ENCODE measurements at places on chromosomes 2 and 18. TPM values are rescaled to one million over a fixed set of nuclear protein-coding genes. Genes with fewer than 3 reads are reported as not detected.

PFN4 gene
- total RNA-seq = 5.7 TPM

MATN3 gene
- 29.6 TPM for total RNA-seq

ROCK2 gene
- 61.4 TPM for total RNA-seq

MEP1B gene
- total RNA-seq = not detected

CIB4 gene
- total RNA-seq = not detected

PROKR1 gene
- not detected for total RNA-seq

RIT2 gene
- not detected for total RNA-seq

FBXO15 gene
- total RNA-seq = 4.4 TPM

THAP4 gene
- 61.2 TPM for total RNA-seq

SCN3A gene
- total RNA-seq = 2.2 TPM

GPC1 gene
- total RNA-seq = 153 TPM

TCF23 gene
- not detected for total RNA-seq

- no peaks in the 10 kb centered on the region for H3K4me1 ChIP-seq
- no peak overlapping the region for H3K27ac ChIP-seq
- H3K4me3 ChIP-seq = no peak overlapping the region
- DNase-seq = no peak
These were observed 1794.1 kb upstream of the LRRTM1 start for GRCh38 chr2:82098617-82099016.

- H3K4me1 ChIP-seq = no peaks in the 10 kb centered on the region
- H3K36me3 ChIP-seq = no peaks in the 10 kb centered on the region
- no peaks in the 10 kb centered on the region for H3K27me3 ChIP-seq
- no peak for DNase-seq
- H3K4me3 ChIP-seq = no peak overlapping the region
These were observed 1065.8 kb upstream of the SLC39A10 start for GRCh38 chr2:194591192-194591591.

- no peak overlapping the region for H3K27ac ChIP-seq
- no peaks in the 10 kb centered on the region for H3K36me3 ChIP-seq
- DNase-seq = no peak
- peaks cover 18% of the 10 kb centered on the region for H3K4me1 ChIP-seq
- no peak overlapping the region for H3K4me3 ChIP-seq
These were observed 217.7 kb downstream of the TNS1 start for GRCh38 chr2:217784996-217785543.

DNA sequence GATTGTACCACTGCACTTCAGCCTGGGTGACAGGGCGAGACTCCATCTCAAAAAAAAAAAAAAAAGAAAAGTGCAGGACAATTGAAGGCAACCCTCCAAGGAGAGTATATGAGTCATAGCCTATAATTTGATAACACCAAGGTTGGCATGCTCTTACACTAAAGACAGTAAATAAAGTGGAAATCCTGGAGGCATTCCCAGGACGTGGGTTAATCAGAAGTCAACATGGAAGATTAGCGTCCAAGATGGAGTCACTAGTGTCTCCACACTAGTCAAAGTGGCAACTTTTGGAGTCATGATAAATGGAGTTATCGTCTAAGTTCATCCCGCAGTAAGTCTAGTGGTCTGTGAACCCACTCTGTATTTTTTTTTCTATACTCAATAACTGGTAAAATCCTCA, 21.2 kb upstream of the UGGT1 start:
- no peak overlapping the region for H3K4me3 ChIP-seq
- no peaks in the 10 kb centered on the region for H3K36me3 ChIP-seq
- no peaks in the 10 kb centered on the region for H3K27me3 ChIP-seq
- no peak overlapping the region for H3K27ac ChIP-seq
- H3K4me1 ChIP-seq = no peaks in the 10 kb centered on the region

DNA sequence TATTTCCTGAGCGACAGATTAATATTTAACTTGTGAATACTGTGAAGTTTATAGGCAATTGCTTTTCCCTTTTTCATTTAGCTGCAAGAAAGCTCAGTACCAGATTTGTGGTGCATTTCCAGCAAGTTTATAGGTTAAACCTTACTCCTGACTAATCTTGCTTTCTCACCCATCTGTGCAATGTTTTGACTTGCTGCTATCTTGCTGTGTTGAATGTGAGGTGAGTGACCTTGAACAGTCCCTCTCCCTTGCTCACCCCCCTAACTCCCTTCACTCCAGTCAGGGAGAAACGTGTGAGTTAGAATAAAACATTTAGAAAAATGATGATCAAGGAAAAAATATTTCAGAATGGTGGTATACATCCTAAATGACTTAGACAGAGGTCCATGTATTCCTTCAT, 39.8 kb upstream of the PARD3B start:
- DNase-seq = no peak
- H3K27ac ChIP-seq = no peak overlapping the region
- H3K36me3 ChIP-seq = no peaks in the 10 kb centered on the region
- no peaks in the 10 kb centered on the region for H3K4me1 ChIP-seq
- no peak overlapping the region for H3K4me3 ChIP-seq

- DNase-seq = no peak
- no peaks in the 10 kb centered on the region for H3K27me3 ChIP-seq
- no peaks in the 10 kb centered on the region for H3K4me1 ChIP-seq
These were observed 51.9 kb upstream of the FANCL start for GRCh38 chr2:58293056-58293455.

- H3K27ac ChIP-seq = no peak overlapping the region
- H3K4me1 ChIP-seq = peaks cover 2% of the 10 kb centered on the region
- H3K4me3 ChIP-seq = no peak overlapping the region
- no peak for DNase-seq
- H3K27me3 ChIP-seq = no peaks in the 10 kb centered on the region
These were observed 81.7 kb downstream of the FEZ2 start for GRCh38 chr2:36516136-36516870.

- H3K36me3 ChIP-seq = no peaks in the 10 kb centered on the region
- no peak for DNase-seq
- no peaks in the 10 kb centered on the region for H3K27me3 ChIP-seq
- peaks cover 10% of the 10 kb centered on the region for H3K4me1 ChIP-seq
- H3K27ac ChIP-seq = no peak overlapping the region
These were observed 70.8 kb downstream of the RTN4 start for GRCh38 chr2:54979321-54980044.

DNA sequence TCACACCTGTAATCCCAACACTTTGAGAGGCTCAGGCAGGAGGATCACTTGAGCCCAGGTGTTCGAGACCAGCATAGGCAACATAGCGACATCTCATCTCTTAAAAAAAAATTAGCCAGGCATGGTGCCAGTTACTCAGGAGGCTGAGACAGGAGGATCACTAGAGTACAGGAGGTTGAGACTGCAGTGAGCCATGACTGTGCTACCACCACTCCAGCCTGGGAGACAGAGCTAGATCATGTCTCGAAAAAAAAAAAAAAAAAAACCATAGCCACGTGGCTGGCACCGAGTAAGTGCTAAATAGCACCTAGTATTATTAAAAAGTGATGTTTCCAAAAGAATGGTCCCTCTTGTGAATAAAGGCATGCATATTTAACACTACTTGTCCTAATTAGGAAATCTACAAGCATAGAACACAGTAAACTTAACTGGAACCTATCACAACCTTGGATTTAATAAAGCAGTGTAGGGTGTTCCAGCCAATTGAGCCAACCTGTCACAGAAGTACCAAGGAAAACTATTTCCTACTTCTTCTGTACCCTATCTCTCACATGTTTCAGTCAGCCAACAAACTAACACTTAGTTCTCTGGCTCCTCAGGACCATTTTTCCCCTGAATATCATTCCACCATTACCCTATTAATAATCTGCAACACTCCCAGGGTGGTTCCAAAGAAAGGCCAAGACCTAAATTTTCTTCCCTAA, 8.8 kb downstream of the RAB1A start:
- H3K36me3 ChIP-seq = no peaks in the 10 kb centered on the region
- no peak overlapping the region for H3K4me3 ChIP-seq
- DNase-seq = no peak
- no peaks in the 10 kb centered on the region for H3K27me3 ChIP-seq

DNA sequence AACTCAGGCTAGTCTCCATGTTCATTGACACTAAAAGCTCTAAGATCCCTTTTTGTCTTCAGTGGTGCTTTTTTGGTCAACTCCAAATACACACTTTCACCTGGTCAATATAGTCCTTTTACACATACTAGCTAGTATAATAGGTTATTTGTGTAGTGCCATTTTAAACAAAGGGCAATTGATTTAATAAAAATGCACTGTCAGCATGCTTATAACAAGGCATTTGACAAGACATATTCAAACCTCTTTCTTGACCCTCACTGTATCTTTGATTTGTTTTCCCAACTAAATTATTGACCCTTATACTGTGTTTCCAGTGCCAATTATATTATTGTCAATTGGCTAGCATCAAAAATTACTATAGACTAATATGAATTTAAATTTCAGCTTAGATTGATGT, 1117.6 kb upstream of the DDX18 start:
- DNase-seq = no peak
- no peak overlapping the region for H3K4me3 ChIP-seq
- H3K27me3 ChIP-seq = no peaks in the 10 kb centered on the region
- no peak overlapping the region for H3K27ac ChIP-seq
- H3K36me3 ChIP-seq = no peaks in the 10 kb centered on the region

- no peak for DNase-seq
- no peak overlapping the region for H3K27ac ChIP-seq
- H3K4me3 ChIP-seq = no peak overlapping the region
- H3K36me3 ChIP-seq = no peaks in the 10 kb centered on the region
- H3K4me1 ChIP-seq = no peaks in the 10 kb centered on the region
These were observed 97.9 kb downstream of the MREG start for GRCh38 chr2:215915441-215915840.

- no peaks in the 10 kb centered on the region for H3K27me3 ChIP-seq
- DNase-seq = no peak
- H3K4me3 ChIP-seq = no peak overlapping the region
- peaks cover 43% of the 10 kb centered on the region for H3K4me1 ChIP-seq
- H3K27ac ChIP-seq = no peak overlapping the region
- no peaks in the 10 kb centered on the region for H3K36me3 ChIP-seq
These were observed 36.7 kb downstream of the MCFD2 start for GRCh38 chr2:46878886-46879285.

GRCh38 chr2:168708080-168708479, 94.4 kb upstream of the NOSTRIN start:
- no peak overlapping the region for H3K4me3 ChIP-seq
- no peak overlapping the region for H3K27ac ChIP-seq
- no peaks in the 10 kb centered on the region for H3K36me3 ChIP-seq

- DNase-seq = peak; percentile 99
- no peaks in the 10 kb centered on the region for H3K4me1 ChIP-seq
- H3K27ac ChIP-seq = peak overlapping the region; percentile 97
- peaks cover 3% of the 10 kb centered on the region for H3K36me3 ChIP-seq
These were observed 520 bp downstream of the SAP130 start for GRCh38 chr2:128027278-128027800.

DNA sequence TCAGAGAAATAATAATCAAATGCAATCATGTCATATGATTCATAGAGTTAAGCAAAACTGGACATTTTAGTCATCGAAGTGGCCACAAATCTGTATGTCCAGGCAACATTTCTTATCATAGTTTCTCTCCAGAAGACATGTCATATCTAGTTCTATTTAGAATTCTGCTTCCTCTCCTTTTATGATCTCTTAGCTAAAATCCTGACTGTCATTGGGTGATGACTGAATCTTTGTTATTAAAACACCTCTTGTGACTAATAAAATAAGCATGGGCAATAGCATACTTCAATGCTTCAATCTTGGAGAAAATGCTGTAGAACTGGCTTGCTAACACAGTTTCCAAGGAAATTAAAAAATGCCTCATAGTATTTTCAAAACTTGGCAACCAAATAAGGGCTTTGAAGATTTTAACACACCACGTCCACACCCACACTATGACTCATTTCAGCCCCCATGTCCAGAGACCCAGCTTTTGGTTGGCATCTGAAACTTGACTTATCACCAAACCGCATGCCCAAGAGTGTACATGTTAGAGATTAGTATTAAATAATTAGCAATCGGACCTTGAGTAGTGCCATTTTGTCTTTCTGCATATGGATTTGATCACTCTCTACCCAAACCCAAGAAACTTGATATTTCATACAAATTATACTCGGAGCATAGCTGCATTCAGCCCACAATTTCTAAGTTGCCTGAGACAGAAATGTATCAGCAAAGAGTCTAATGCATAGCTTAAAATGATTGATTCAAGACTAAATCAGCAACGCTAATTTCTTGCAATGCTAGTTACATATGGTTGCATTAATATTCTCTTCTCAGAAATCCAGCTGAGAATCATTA, 106.5 kb upstream of the ETAA1 start:
- H3K36me3 ChIP-seq = no peaks in the 10 kb centered on the region
- DNase-seq = no peak
- H3K27ac ChIP-seq = no peak overlapping the region
- H3K27me3 ChIP-seq = no peaks in the 10 kb centered on the region
- H3K4me1 ChIP-seq = no peaks in the 10 kb centered on the region
- H3K4me3 ChIP-seq = no peak overlapping the region

DNA sequence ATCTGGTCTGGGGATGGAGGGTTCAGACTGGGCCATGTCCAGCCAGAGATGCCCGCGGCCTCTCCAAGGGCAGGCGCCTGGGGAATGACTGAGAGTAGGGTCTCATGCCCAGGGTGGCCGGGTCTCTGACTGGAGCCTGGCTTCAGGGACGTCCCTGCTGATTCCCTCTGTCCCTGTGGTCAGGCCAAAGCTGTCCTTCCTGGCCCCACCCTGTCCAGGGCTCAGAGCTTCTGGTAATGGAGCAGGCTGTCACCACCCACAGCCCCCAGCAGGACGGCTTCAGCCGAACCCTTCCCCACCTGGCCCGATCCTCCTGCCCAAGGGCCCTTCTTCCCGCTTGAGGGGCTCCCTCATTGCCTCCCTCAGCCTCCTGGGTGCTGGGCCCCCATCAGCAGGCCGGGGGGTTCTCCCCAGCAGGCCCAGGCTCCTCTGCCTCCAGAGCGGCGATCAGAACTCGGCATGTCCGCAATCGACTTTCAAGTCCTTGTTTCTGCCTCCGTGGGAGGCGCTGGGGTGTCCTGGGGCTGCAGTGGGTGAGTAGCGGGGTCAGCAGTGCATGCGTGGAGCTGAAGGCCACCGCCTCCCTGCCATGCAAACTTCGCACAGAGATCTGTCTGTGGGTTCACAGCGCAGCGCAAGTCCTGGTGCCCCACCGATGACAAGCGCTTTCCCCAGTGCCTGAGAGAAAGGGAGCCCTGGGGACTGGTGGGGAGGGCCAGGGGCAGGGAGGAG, 18.3 kb downstream of the RAMP1 start:
- H3K4me1 ChIP-seq = peaks cover 26% of the 10 kb centered on the region
- no peaks in the 10 kb centered on the region for H3K36me3 ChIP-seq
- peak overlapping the region; percentile 72 for H3K27ac ChIP-seq
- H3K27me3 ChIP-seq = no peaks in the 10 kb centered on the region

DNA sequence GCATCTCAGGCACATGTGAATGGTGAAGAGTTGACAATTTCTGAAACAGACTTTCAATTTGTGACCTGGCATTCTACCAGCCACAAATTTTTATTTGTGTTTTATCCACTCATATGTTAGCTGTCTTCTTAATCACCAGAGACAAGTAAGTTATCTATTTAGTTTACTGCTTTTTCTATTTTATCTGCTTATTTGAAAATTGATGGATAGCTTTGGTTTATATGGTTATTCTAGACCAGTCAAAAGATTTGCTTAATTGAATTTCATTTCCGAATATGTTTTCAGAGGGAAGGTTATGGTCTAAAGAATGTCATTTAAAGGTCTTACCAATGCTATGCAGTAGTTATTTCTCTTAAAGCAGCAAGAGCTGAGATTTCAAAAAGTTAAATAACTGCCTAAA, 43.5 kb upstream of the LRRTM1 start:
- H3K27ac ChIP-seq = no peak overlapping the region
- H3K4me1 ChIP-seq = no peaks in the 10 kb centered on the region
- no peaks in the 10 kb centered on the region for H3K36me3 ChIP-seq
- no peaks in the 10 kb centered on the region for H3K27me3 ChIP-seq

Measured in tibial nerve (tissue), 4 donors.